ENCODE measurements at places on chromosomes 2 and 18. TPM values are rescaled to one million over a fixed set of nuclear protein-coding genes. Genes with fewer than 3 reads are reported as not detected.

The ARHGAP25 gene
- total RNA-seq: 3.0 TPM

GRCh38 chr2:112572005-112572404, 12.4 kb upstream of the CHCHD5 start:
- no peak for DNase-seq

GRCh38 chr18:1306641-1307040, 402.0 kb downstream of the ADCYAP1 start:
- DNase-seq: no peak

DNA sequence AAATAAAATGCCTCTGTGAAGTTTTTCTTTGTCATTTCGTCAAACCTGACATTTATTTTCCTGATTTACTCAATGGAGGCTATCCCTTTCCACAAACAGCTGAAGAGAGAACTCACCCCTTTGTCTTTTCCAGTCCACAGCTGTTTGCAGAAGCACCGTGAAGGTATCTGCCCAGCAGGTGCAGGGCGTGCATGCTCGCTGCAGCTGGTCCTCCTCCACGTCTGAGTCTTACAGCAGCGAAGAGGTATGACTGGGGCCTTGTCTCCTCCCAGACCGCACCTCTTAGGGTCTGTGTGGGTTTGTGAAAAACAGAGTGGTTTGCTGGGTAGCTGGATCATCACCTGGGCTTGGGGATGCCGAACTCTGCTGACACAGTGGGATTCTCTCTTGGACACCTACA, 9.7 kb downstream of the SPP2 start:
- DNase-seq: no peak

GRCh38 chr18:30870466-30870865, 172.1 kb downstream of the DSC3 start:
- DNase-seq: no peak

Measured in neural crest cell (in vitro differentiated cells).